ENCODE measurements at places on chromosomes 4 and X.

DNA sequence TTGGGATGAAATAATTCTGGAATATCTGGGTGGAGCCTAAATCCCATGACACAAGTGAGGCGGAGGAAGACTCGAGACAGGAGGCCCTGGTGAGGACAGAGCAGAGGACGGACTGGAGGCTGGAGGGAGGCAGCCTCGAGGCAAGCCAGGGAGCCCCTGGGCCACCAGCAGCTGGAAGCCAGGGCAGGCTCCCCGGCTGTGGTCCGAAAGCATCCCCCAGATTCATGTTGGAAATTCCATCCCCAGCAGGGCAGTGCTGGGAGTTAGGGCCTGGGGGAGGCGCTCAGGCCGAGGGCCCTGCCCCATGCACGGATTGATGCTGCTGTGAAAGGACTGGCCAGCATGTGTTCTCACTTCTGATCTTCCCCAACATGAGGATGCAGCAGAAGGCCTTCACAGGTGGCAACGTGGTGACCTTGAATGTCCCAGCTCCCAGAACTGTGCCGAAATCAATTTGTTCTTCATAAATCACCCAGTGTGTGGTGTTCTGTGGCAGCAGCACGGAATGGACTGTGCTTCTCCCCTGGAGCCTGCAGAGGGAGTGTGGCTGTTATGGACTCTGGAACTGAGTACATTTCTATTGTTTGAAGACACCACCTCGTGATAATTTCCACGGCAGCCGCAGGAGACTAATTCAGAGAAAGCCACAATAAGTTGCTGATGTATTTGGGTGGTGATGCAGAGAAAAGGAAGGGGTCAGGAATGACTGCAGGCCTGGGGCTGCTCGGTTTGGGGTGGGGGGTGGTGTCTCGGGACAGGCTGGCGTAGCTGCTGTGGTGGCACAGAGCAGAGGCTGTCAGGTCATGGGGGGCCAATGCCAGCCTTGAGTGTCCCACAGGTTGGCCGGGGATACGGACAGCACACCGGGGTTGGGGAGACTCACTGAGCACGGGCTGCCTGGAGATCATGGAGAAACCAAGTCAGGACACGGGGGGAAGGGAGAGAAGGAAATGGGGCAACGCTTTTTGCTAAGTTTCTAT lies 56.9 kb downstream of the PCGF3 start:
- no peak for DNase-seq

- no peak for DNase-seq
These were observed 340.9 kb upstream of the CTSO start for GRCh38 chr4:156294577-156294976.

- no peak for DNase-seq
These were observed 30.2 kb upstream of the TSPAN5 start for GRCh38 chr4:98688411-98689290.

DNA sequence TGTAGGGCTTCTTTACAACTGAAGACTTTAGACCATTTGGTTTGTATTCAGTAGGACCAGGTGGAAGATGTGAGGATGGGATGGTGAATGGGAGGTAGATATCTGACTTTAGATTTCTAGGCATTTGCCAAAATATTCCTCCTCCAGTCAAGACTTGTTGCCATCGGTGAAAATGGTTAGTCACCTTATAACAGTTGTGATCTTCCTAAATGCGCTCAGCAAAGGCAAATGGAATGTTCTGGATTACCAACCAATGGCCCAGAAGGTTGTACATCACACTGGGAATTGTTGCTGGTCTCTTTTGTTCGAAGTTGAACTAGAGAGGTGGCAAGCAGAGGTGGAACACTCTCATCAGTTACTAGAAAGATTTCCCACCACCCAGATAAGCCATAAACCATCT lies 33.9 kb downstream of the TMSB4X start:
- no peak for DNase-seq

- DNase-seq: no peak
These were observed 32.4 kb upstream of the PJA1 start for GRCh38 chrX:69197690-69198089.

- no peak for DNase-seq
These were observed 6.2 kb upstream of the IQSEC2 start for GRCh38 chrX:53287493-53288138.

- no peak for DNase-seq
These were observed 17.6 kb downstream of the TRIM61 start for GRCh38 chr4:164959896-164960295.

DNA sequence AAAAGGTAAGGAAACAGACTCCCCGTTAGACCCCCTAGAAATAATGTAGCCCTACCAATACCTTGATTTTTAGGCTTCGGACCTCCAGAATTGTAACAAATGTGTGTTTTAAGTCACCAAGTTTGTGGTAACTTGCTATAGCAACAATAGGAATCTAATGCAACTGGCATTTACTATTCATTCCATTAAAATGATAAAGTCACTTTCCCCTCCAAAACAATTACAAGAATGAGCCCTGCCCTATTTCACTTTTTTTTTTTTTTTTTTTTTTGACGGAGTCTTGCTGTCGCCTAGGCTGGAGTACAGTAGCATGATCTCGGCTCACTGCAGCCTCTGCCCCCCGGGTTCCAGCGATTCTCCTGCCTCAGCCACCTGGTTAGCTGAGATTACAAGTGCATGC lies 3.5 kb upstream of the DDX60L start:
- DNase-seq: no peak

- DNase-seq: peak; percentile 15
These were observed 173.4 kb upstream of the JADE1 start for GRCh38 chr4:128635955-128636560.

GRCh38 chrX:18353931-18354368 lies 538 bp downstream of the SCML2 start:
- no peak for DNase-seq

GRCh38 chrX:121581885-121582284 lies 534.5 kb downstream of the GLUD2 start:
- no peak for DNase-seq

- no peak for DNase-seq
These were observed 494.3 kb downstream of the IL15 start for GRCh38 chr4:142130666-142131065.

DNA sequence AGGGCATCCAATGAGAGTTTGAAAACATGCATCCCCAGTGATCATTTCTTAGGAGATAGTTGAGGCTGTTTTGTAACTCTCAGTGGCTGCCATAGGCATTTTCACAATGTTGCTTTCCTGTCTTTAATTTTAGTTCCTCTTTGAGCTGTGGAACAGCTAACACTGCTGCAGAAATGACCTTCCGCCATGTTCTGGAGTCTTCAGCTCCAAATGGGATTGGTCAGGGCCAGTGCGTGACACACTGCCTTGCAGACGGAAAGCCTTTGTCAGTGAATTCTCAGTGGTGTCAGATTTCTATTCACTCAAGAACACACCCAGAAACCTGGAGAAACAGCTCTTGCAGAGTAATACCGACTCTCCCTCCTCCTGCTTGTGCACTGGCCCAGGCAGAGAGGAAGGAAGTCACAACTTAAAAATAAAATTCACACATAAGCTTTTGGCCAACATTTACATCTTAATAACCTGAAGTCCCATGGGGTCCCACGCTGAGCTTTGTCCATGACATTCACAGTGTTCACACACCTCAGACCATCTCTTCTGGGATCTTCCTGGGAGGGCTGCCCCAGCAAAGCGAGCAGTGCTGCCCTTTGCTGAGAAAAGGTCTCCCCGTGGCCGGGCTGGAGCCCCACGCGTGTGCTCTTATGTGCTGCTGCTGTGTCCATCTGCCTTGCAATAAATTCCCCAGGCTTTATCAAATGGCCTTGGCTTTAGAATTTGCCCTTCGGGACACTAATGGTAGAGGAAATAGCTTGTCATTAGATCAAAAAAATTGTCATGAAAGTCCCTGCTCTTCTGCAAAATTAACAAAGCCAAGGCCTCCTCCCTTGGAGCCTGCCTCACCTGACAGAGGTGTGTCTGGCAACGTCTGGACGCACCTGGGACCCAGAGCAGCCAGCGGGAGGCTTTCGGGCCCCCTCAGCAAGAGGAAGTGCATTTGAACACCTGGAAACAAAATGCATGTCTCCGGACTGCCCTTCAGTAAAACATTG lies 126.8 kb downstream of the IRF2 start:
- DNase-seq: peak; percentile 73

GRCh38 chrX:130117166-130117565 lies 6.9 kb upstream of the ELF4 start:
- DNase-seq: no peak

GRCh38 chr4:76639288-76639687 lies 204.3 kb downstream of the SHROOM3 start:
- DNase-seq: no peak

DNA sequence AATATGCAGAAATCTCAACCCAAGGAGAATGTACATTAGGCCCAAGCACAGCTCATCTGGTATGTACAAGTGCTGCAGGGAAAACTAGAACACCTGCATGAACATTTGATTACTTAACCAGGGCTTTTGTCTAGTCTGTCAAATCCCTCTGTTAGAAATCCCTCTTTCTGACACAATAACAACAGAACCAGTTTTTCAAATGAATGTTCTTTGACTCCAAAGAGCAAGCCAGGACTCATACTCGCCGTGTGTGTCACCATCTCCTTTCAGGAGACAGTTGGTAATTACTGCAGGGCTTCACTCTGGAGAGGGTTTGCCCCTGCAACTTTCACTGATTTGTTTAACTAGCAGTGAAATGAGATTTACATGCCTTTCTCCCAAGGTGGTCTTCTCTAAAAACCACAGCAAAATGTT lies 143.0 kb upstream of the FAM241A start:
- no peak for DNase-seq

- DNase-seq: no peak
These were observed 43.9 kb upstream of the ACSL4 start for GRCh38 chrX:109776986-109777385.

DNA sequence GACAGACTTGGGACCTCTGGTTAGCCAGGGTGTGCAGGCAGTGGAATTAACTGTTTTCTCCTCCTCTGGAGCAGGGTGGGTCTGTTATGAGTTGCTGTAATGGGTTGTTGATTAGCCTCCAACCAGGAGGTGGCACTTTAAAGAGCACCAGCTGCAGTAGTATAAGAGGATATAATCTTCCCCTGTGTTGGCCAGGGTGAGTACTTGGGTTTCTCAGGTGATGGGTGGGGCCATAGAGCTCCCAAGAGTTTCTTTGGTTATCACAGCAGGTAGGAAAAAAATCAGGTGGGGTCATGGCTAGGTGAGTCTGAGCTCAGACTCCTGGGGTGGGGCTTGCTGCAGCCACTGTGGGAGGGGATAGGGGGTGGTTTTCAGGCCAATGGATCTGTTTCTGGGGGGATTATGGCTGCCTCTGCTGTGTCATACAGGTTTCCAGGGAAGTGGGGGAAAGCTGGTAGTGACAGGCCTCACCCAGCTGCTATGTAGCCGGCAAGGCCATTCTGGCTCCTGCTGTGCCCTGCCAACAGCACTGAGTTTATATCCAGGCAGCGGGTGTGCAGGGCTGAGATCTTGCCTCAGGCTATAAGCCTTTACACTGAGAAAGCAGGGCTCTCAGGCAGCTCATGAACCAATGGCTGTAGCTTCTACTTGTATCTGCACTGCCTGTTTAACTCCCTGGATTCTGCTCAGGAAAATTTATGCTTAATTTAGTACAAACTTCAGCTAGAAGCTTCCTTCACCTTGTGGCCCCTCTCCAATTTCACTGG lies 70.1 kb downstream of the CCNG2 start:
- DNase-seq: no peak

- DNase-seq: no peak
These were observed 110.1 kb upstream of the VEGFC start for GRCh38 chr4:176902710-176903323.

GRCh38 chr4:950136-951020 lies 18.1 kb downstream of the TMEM175 start:
- no peak for DNase-seq

GRCh38 chr4:119477412-119478053 lies 151.1 kb downstream of the PDE5A start:
- no peak for DNase-seq

DNA sequence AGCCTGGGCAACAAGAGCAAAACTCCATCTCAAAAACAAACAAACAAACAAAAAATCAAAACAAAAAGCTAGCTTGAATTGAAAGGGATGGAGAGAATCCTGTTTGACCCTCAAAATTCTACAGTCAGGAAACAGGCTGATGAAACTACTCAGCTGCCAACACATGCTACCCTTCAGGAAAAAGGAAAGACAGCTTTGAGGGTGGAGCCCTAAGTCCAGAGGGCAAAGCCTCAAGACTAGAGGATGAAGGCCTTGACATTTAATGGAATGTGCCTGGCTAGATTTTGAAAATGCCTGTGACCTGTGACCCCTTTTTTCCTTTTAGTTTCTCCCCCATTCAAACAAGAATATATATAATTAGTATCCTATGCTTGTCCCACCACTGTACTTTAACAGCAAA lies 27.1 kb downstream of the MORC4 start:
- DNase-seq: no peak

DNA sequence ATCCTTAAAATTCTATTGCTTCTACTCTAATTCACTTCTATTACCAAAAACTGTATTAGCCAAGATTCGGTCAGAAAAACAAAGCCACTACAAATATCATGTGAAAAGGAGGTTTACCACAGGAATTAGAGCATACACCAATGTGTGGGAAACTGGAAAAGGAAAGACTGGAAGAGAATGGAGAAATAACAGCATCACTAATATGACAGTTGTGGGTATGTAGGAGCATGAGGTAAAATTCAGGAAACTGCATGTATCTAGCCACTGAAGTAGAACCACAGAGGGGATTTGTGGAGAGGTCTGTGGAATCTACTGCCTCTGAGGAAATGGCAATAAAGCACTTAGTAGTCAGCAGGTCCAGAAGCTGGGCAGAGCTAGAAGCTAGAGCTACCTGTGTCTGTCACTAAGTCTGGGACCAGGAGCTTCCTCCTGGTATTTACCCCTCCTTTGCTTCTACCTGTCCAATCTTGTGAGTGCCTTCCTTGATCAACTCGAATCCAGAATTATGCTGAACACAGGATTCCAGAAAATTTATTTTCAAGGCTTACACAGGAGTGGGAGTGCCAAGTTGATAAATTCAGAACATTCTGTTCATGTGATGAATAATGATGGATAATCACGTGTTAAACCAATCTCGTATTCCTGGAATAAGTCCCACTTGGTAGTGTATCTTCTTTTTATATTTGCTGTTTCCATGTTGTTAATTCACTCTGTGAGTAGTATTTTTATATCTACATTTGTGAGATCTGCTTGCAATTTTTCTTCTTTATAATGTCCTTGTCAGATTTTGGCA lies 52.6 kb downstream of the NAF1 start:
- no peak for DNase-seq

DNA sequence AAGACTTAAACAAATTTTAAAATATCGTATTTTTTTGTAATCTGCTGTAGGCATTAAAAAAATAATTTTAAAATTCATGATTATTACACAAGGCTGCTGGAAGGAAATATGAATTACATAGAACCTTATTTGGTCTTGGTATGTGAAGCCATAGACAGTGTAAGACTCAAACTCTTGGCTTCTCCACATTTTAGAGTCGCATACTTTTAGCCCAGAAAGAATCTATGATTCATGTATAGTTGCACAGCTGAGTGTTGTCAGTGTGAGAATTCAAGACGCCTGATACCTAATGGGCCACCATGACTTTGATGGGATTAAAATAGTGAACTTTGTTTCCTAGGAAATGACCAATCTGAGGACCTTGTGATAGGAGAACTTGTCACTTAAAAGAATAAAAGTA lies 1.4 kb downstream of the INTU start:
- no peak for DNase-seq

- no peak for DNase-seq
These were observed 165.9 kb upstream of the NDST4 start for GRCh38 chr4:115279330-115279729.

GRCh38 chr4:87103691-87104187 lies 116.7 kb downstream of the KLHL8 start:
- DNase-seq: no peak
